Right renal cortex interstitium (tissue), 3 donors: ENCODE measurements at places on chromosomes 7 and 10. TPM values are rescaled to one million over a fixed set of nuclear protein-coding genes. Genes with fewer than 3 reads are reported as not detected.

- no peak for DNase-seq
These were observed 670 bp upstream of the RBM33 start for GRCh38 chr7:155643804-155644177.

DNA sequence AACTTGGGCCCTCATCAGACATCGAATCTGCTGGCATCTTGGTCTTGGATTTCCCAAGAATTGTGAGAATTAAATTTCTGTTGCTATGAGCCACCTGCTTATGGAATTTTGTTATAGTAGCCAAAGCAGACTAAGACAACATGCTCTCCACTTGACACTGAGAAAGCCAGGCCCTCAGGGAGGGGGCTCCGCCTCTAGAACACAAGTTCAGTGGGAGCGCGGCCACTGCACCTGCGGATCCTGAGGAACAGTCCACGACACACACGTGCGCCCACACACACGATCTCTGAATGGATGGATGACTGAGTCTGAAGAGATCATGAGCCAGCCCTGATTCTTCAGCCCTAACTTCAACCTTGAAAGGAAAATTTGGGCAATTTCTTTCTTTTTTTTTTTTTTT, 73.7 kb downstream of the CTBP2 start:
- DNase-seq, result no peak

The NAT16 gene
- polyA plus RNA-seq, result not detected

- DNase-seq, result no peak
These were observed 53.9 kb upstream of the IL6 start for GRCh38 chr7:22672846-22673680.

The BZW2 gene
- 79.1 TPM for polyA plus RNA-seq

- DNase-seq, result no peak
These were observed 33.2 kb upstream of the MXI1 start for GRCh38 chr10:110174201-110174600.

The CYP2C19 gene
- not detected for polyA plus RNA-seq

DNA sequence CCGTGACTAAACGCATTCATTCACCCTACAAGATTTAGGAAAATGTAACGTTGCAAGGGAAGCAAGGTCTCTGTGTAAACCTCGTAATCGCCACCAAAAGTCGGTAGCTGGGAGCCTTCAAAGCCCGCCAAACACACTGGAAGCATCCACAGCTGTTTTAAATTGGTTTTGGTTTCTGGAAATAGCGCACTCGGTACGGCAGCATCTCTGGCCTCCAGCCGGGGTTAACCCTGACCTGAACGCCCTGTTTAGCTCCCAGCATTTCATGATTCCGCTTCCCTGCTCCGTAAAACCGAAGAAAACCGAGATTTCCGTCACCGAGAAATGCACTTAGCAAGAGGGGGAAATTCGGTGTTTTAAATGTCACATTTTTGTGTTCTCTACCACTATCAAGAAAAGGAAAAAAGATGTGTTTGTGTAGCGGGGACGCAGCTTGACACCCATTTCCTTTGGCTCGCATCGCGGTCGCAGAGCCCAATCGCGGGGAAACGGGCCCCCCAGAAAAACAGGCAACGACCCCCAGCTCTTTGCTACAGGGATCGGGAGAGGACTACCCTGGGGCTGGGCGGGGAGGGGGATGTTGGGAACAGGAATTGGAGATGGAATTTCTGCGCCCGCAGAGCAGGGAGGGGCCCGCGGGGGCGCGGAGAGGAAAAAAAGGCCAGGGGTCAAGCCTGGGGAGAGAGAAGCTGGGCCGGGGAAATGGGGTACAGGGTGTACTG, 646 bp downstream of the SGCE start:
- no peak for DNase-seq

DNA sequence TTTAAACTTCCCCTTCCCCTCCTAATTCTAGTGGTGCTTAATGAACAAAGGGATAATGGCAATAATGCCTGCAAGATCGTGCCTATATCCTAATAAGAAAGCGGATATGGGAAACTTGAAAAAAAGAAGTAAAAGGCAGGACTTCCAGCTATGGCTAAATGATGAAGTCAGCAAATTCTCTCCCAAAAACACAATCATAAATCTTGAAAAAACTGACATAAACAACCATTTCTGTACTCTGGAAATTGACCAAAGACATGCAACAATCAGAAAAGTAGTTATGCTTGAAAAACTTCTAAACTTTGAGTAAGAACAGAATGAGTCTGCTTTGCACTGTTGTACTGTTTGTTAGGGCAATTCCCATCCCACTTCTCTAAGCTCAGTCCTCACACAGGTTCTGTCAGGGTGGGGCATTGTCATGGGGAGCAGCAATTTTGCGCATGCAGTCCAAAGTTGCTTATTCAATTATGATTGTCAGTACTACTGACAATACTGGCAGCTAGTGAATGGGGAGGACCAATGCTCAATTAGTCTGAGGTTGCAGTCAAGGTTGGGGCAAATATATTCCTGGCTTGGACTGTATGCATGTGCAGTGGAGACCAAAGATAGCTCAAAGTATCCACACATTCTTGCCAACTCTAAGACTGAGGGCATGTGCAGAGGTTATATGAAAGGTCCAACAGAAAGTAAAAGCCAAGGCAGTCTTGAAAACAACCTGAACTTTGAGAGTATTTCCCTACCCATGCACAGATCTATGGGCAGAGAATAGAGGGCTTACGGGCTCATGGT, 34.1 kb upstream of the ARHGAP22 start:
- DNase-seq, result no peak

DNA sequence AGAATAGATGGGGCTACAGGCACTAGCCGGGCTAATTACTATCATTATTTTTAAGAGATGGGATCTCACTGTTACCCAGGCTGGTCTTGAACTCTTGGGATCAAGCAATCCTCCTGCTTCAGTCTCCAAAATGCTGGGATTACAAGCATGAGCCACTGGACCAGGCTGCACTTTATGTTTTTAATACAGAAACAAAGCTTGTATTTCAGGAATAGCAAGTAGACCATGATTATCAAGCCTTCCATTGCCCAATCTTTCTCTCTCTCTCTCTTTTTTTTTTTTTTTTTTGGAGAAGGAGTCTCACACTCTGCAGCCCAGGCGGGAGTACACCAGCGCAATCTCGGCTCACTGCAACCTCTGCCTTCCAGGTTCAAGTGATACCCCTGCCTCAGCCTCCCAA, 75.4 kb downstream of the MDH2 start:
- DNase-seq, result no peak

The TMEM196 gene
- not detected for polyA plus RNA-seq

- DNase-seq, result no peak
These were observed 7.4 kb downstream of the LRRC20 start for GRCh38 chr10:70374775-70375614.

DNA sequence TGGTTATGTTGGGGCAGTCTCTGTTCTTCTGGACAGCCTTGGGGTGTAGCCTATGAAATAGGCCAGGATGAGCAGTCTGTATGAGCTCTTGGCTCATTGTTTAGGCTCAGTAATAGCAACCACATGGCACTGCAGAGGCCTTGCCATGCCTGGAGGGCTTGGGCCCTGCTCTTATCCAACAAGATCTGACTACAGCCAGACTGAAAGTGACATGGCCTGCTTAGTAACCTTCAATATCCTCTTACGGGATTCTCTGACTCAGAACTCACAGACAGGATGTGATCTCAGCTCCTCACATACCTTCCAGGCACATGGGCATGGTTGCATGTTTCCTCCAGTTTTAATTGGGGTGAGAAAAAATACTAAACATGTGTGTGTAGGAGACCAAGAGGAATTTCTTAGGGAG, 289.3 kb downstream of the PTEN start:
- no peak for DNase-seq

DNA sequence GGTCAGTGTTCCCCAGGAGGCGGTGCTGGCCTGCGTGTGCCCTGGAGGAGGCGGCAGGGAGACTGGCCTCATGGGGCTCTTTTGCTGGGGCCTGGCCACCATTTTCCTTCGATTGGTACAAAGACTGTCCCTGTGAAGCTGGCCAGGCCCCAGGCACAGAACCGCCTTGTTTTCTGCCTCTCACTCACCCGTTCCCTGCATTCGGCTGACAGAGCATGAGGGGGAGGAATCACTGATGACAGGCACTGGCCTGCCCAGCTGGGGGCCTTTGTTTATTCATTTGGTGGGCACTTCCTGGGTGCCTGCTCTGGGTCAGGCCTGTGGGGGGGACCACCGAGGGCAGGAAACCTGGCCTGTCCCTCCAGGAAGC, 139.2 kb downstream of the FAM53B start:
- DNase-seq, result no peak

DNA sequence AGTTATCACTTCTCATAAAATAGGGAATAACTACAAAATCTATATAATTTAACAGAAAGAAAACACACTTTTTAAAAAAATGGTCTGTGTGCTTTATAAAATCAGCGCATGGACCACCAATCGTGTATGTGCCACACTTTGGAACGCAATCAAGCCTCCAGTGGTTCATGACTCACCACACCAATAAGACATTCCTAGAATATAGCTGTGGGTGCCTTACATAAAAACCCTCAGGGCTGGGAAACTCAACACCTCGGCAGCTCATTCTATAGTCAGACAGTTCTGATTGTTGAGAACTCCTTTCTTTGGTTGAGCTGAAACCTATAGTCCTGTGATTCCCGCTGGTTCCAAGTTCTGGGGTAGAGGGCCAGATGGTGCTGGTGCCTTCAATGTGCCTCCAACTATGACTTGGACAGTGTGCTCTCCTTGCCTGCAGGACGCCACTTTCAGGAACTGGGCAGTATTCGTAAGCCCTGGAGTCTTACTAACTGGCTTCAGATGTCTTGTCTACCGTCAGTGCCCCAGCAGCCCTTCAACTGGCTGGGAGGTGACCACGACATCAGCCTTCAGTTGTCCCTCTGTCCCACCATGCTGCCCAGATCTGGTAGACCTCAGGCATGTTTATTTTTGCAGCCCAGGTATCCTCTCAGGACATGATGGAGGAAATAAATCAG, 135.7 kb upstream of the GDF10 start:
- no peak for DNase-seq

DNA sequence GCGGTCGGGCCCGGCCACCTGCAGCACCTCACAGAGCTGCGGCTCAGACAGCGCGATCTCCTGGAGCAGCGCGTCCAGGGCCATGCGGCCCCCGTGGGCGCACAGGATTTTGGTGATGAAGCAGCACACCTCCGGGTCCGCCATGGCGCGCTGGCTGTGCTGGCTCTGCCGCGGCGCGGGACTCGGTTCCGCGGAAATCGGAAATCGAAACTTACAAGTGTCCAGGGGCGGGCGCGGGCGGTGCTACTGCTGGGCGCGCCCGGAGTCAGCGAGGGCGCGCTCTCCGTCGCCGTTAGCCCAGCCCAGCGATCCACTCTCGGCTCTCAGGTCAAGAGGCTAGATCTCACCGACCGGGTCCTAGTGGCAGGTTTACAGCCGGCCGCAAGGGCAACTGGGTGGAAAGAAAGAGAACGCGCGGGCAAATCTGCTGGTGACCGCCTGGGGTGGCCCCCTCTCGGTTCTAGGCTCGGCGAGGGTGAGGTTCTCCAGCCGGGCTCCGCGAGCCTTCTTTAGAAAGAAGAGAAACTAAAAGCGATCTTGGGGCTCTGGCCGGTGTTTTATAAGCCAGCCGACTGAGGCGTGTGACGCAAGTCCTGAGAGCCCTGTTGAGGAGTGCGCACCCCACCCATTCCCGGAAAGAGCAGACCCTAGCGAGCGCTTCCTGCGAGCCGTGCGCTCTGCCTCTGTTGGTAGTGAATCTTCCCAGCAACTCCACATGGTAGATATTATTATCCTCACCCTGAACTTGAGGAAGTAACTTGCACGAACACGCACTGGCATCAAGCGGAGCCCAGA, at the start of gene ZC3HAV1:
Gene ZC3HAV1 (minus strand): TSS at position 533 of the 795 bp plus-strand sequence. CDS start 389 bp downstream, at position 144.
- peak; percentile 56 for DNase-seq

- DNase-seq, result no peak
These were observed 64.8 kb upstream of the VIPR2 start for GRCh38 chr7:159209429-159209828.

The TMEM140 gene
- polyA plus RNA-seq, result 26.4 TPM

- no peak for DNase-seq
These were observed 216.9 kb upstream of the GALNT17 start for GRCh38 chr7:70915067-70915466.

- peak; percentile 42 for DNase-seq
These were observed 951.6 kb downstream of the ANKRD7 start for GRCh38 chr7:119175911-119176627.

GRCh38 chr10:688312-689120, 952 bp downstream of the DIP2C start:
- DNase-seq, result no peak

- no peak for DNase-seq
These were observed 3.7 kb downstream of the ZFYVE27 start for GRCh38 chr10:97740613-97741012.

The BET1 gene
- 50.0 TPM for polyA plus RNA-seq

GRCh38 chr10:63229161-63229560, 96.0 kb downstream of the NRBF2 start:
- no peak for DNase-seq

GRCh38 chr10:3898821-3899220, 113.8 kb upstream of the KLF6 start:
- no peak for DNase-seq

GRCh38 chr7:35605760-35606159, 89.2 kb downstream of the HERPUD2 start:
- no peak for DNase-seq

The CRHR2 gene
- not detected for polyA plus RNA-seq

The RBP4 gene
- polyA plus RNA-seq, result 0.43 TPM

DNA sequence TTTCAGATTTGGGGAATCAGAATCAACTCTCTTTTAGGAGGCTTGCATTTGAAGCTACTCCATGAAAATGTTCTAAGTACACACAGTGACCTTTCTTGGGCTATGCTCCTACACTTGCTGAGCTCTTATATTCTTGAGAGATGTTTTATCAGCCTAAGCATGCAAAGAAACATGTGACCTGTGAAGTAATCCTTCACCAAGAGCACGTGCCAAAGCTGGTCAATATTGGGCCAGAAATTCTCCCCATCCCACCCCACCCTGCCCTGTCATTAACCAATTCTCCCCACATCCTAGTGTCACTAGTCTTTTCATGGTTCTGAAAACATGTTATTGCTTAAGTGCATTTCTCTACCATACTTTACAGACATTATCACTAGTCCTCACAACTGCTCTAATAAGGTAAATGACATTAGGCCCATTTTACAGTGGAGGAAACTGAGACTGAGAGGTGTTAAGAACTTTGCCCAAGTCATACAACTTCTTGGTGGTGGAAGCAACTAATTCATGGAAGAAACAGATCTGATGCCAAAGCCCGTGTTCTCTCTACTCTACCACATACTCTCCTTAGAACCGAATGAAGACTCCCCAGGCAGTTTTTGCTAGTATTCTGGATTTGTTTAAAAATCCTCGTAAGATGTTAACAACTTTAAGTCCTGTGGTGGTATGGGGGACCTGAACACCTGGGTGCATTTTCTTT, 200.6 kb downstream of the PTEN start:
- DNase-seq, result no peak

GRCh38 chr7:30403477-30403876, 75.1 kb downstream of the NOD1 start:
- no peak for DNase-seq
